Endodermal cell (in vitro differentiated cells): ENCODE measurements at places on chromosomes 3 and 15. TPM values are rescaled to one million over a fixed set of nuclear protein-coding genes. Genes with fewer than 3 reads are reported as not detected.

DNA sequence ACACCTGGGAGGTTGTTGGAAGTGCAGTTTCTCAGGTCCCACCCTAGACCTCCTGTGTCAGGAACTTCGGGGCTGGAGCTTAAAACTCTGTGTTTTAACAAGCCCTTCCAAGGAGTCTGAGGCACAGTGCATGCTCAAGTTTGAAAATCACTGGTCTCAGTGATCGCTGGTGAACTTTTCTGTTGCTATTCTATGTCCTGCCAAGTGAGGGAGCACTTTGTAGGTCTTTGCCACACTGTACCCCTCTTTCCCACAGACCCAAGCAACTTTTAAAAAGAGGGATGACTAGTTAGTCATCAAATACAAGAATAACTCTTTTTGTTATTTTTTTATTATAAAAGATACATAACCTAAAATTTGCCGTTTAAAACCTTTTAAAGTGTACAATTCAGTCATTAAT is 133.7 kb downstream of the AGBL1 start:
- no peak for DNase-seq

- DNase-seq = no peak
Measured at GRCh38 chr15:39331584-39331983, 249.3 kb upstream of the THBS1 start.

DNA sequence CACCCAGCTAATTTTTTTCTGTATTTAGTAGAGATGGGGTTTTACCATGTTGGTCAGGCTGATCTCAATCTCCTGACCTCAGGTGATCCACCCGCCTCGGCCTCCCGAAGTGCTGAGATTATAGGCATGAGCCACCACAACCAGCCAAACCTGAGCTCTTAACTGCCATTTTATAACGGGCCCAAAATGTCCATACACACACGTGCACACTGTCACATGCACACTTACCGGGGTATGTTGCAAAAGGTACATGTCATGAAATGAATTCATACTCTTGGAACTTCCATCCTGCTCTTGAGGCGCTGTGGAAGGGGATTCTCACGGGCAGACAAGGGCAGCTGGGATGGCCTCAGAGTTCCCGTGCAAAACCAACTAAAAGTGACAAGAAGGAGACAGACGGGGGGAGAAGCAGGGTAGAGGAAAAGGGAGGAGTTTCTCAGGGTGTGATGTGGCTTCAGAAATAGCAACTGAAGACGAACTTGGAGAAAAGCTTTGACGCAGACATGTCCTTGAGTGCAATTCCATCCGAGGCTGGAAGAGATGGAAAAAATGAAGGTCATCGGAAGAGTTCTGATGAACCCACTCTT is 110.9 kb downstream of the BDH1 start:
- DNase-seq = no peak

ZNF385D gene
- total RNA-seq = 3.0 to 9.5 TPM (median 3.7 TPM) in 3 replicates

TAMM41 gene
- total RNA-seq = 20.7 to 31.9 TPM (median 26.4 TPM) in 3 replicates
